ENCODE measurements at places on chromosomes 13 and 19.

DNA sequence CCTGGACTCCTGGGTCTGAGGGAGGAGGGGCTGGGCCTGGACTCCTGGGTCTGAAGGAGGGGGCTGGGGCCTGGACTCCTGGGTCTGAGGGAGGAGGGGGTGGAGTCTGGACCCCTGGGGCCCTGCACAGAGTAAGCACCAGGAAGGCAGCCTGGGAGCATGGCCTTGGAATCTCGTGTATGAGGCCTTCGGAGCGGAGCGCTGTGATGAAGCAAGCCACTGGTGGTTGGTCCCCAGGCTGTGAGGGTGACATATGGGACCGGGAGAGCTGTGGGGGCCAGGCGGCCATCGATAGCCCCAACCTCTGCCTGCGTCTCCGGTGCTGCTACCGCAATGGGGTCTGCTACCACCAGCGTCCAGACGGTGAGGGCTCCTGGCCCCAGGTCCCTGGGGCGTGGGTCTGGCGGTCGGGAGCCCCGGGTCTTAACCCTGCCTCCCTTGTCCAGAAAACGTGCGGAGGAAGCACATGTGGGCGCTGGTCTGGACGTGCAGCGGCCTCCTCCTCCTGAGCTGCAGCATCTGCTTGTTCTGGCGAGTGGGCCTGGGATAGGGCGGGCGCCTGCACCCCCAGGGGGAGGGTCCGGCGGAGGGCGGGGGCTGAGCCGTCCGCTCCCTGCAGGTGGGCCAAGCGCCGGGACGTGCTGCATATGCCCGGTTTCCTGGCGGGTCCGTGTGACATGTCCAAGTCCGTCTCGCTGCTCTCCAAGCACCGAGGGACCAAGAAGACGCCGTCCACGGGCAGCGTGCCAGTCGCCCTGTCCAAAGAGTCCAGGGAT, 918 bp downstream of the TMEM190 start:
- DNase-seq, result no peak

DNA sequence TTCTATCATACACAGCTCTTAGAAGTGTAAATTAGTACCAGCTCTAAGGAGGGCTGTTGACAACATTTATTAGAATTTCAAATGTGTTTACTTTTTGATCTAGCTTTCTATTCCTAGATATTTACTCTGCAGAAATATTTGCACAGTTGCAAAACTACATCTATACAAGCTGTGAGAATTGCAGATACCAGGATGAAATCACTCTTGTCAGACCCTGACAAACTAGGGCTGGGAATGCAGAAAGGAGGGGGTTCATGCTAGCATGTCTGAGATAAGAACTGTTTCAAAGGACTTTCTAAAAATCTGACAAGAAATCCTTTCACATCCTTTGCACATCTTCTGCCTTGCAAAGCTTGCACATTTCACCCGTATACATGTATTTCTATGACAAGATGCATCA, 11.8 kb upstream of the PABPC3 start:
- DNase-seq, result no peak

DNA sequence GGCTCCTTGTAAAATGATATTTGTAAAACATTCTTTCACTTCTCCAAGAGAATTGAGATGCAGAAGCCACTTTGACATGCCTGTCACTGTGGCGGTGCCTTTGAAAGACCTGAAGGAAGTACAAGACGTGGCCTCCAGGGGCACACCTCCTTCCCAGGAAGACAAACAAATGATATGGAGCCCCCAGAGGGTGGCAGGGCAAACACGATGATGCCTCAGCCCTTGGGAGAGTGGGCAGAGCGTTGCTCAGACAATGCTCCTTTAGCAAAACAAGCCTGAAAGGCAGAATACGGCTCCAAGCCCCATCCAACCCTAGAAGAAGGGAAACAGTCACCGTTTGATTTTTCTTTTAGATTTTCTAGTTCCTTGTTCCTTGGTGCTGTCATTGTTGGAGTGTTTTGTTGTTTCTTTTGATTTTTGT, 9.2 kb upstream of the ATP12A start:
- no peak for DNase-seq

GRCh38 chr13:111914241-111915103, 152.5 kb upstream of the SOX1 start:
- DNase-seq, result no peak

GRCh38 chr19:41746593-41747227, 8.6 kb upstream of the CEACAM6 start:
- peak; percentile 14 for DNase-seq

- no peak for DNase-seq
Measured at GRCh38 chr13:58573743-58574142, 942.2 kb downstream of the PCDH17 start.

DNA sequence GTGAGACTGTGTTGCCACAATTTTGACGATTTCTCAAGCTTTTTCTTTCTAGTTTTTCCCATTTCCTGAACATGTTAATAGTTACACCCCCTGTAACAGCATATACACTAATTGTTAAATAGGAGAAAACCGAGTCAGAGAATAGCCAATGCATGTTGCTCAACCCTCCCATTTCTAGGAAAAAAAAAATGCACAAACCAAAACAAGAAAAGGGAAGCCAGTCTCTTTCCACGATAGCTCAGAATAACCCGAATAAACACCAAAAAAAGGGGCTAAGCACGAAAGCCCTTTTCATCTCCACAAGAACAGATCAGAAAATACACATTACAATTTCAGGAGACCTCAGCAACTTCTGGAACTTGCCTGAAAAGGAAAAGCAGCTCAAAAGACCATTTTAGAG, 16.3 kb downstream of the LATS2 start:
- DNase-seq, result no peak

DNA sequence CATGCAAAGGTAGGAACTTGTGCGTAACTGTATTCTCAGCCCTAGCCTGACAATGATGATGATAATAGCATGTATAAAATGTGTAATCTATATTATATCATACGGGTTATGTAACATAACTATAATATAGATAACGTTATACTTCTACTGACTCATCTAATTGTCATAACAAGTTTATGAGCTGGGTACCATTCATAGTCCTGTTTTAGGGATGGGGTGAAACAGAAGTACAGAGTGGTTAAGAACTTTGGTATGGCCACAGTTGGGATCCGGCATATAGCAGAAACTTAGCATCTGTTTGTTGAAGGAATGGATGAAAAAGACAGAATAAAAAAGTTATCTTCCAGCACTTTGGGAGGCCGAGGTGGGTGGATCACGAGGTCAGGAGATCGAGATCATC, 5.2 kb downstream of the CTU1 start:
- DNase-seq, result no peak

- DNase-seq, result peak; percentile 43
Measured at GRCh38 chr19:17394891-17395415, 957 bp upstream of the CCDC194 start.

GRCh38 chr13:113390874-113391497, 27.1 kb upstream of the GRTP1 start:
- DNase-seq, result no peak

GRCh38 chr13:107743983-107744382, 471.4 kb downstream of the LIG4 start:
- DNase-seq, result no peak

DNA sequence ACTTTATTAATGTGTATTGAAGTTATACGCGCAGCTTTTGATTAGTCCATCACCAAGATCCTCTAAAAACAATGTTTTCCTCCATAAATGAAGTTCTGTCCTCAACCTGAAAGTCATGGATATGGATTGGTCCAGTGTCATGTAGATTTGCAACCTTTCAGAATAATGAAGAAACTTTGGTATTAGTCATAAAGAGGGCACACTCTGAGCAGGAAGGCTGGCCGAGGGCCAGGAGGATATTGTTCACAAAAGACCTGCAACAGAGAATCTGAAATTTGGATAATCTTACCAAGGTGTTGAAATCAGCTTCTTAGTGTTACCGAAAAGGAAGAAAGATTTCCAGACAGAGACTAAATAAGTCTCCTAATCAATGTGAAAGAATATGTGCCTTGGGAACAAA, 20.7 kb downstream of the CLDN10 start:
- no peak for DNase-seq

- DNase-seq, result no peak
Measured at GRCh38 chr13:97015661-97016350, 21.5 kb upstream of the OXGR1 start.

DNA sequence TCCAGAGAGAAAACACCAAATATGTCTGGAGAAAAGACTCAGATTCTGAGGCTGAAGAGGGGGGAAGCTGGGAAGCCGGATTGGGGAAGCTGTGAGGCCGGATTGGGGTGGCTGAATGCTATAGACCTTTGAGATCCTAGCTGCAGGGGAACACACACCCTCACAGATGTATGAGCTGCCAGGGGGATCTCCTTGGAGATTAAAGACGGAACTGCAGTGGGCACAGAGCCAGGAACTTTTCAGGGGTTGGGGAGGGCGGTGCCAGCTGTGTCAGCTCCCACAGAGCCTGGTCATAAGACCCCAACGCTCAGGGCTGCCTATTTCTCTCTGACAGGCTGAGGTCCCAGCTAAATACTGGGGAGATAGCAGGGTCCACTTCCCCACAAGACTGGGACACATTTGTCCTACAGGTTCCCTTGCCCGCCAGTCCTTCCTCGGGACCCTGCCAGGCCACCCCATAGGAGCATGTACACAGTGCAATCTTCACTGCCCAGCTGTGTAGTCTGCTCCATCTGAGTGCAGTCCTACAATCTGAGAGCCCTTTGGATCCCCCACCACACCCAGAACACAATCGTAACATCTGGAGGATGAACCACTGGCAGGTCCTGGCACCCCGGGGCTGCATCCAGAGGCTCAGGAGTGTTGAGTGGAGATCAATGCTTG, 1893.9 kb downstream of the PCDH9 start:
- no peak for DNase-seq

DNA sequence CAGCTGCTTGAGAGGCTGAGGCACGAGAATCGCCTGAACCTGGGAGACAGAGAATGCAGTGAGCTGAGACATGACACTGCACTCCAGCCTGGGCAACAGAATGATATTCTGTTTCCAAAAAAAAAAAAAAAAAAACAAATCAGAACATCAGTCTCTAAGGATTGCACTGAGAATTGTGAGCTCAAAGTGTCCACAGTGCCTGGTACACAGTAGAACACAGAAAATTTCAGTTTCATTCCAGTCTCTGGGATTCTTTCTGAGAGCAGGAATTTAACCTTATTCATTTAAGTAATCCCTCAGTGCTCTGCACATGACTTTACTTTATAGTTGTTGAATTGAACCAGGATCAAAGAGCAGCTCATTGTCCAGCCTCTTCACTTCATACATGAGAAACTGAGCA, 25.9 kb upstream of the GATAD2A start:
- DNase-seq, result no peak

All from activated gamma-delta T cell treated with Interleukin-2 at 50 U/mL for 16 hours (primary cell).